Right renal cortex interstitium (tissue), 3 donors: ENCODE measurements at places on chromosomes 4 and X.

DNA sequence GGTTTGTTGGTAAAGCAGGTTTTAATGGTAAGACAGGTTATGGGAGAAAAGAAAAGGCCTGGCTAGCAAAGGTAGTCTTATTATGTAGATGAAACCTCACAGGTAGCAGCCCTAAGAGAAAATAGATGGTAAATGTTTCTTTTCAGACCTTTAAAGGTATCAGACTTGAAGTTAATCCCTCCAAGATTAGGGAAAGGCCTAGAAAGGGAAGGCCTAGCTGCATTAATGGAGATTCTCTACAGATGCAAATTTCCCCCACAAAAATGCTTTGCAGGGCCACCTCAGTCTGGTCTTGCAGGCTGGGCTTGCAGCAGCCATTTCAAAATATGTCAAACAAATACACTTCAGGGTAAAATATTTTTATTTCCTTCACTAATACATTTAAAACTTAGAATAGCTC is 1410.6 kb downstream of the RPA4 start:
- no peak for DNase-seq

- DNase-seq, result no peak
Measured at GRCh38 chr4:8078610-8079015, 80.0 kb downstream of the ABLIM2 start.

GRCh38 chr4:46124773-46125413 is 1.0 kb upstream of the GABRG1 start:
- DNase-seq, result peak; percentile 12

DNA sequence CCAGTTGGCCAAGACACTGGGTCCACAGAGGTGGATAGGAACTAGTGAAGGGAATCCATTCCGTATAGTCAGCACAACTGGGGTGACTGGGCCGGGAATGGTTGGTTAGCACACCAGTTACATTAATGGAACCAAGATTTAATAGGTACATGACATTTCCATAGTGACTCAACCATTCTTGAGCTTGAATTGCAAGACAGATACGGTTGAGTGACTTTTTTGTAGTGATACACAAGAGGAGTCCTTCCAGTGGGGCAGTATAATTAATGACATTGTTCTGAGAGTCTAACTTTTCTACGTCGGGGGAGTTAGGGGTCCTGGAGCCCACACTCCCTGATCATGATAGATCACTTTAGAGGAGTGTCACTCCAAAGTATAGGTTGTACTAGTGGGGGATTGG is 211.6 kb upstream of the CXCL13 start:
- DNase-seq, result no peak

DNA sequence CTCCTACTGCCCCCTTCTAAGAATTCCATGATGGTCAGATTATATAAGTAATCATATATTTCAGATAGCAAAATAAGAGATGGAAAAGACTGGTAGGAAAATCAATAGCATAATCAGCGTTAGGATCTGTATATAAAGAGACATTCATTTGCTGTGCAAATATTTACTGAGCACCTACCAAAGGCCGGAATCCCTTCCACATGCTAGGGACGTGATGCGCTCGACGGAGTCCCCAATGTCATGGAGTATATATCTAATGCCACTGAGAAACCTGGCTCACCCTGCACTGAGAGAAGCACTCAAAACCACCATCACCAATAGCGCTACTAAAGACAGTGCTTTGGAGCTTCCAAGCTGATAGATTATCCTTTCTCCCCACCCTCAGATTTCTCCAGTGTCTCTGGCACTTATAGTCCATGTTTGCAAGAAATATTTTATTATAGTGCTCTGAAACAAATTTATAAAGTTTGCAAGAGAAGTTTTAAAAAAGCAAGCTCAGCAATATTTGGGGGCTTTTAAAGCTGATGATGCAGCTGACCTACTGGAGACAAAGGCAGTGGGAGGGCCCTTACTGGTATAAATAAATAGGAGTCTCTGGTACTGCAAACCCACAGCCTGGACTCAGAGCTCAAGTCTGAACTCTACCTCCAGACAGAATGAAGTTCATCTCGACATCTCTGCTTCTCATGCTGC is at the start of gene CXCL13:
Gene CXCL13, plus strand, starts transcription at position 611 of the 693 bp plus-strand sequence. Its CDS starts 46 bp downstream, at position 657.
- DNase-seq, result no peak

DNA sequence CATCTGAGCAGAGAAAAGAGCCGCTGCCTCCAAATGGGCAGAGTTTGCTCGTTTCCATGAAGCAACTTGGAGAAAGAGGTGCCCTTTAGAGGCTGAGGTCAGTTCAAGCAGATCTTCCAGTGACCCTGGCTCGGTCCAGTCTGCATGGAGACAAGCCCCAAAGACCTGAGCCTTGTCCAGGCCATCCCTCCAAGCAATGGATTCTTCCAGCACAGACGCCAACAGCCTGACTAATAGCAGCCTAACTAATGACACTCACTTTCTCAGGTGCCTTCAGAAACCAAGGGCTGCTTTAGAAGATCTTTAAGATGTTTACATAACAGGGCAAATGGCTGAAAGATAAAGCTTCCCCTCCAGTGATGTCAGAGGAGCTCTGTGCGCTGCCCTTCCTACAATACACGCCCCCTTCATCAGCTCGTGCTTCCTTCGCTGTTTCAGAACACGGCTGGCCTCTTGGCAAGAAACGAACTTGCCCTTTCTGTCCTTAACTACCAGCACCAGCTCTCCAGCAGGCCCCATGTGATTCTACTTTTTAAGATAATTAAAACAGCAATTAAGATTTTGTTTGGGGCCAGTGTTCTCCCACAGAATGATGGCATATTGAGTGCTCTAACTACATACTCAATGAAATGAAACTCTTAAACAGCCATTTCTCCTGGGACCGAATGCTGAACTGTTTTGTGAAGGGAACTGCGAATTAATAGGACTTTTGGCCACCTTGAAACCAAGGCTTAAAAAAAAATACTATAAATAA is 119.0 kb downstream of the GPR143 start:
- no peak for DNase-seq

DNA sequence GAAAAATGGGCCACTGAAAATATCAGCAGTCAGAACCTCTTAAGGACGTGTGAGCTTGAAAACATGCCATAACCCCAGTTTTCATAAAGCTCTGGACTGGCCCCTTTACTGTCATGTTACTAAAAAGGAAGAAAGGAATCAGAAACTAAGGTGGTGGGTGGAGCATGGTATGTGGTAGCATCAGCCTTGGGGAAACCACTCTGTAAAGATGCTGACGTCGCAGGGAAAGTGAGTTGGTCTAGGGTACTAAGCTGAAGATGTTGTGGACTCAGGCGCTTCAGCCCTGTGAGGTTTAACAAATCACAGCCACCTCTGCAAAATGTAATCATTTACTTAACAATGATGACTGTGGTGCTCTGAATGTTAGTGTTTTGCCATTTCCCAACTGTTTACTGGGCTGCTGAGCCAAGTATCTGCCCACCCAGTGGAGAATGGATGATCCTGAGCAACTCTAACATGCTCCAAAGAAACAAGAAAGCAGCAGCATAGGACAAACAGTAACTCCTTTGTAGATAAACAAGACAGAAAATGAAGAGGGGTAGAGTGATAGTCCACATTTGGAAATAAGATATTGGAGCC is 33.4 kb downstream of the C4orf54 start:
- DNase-seq, result no peak

DNA sequence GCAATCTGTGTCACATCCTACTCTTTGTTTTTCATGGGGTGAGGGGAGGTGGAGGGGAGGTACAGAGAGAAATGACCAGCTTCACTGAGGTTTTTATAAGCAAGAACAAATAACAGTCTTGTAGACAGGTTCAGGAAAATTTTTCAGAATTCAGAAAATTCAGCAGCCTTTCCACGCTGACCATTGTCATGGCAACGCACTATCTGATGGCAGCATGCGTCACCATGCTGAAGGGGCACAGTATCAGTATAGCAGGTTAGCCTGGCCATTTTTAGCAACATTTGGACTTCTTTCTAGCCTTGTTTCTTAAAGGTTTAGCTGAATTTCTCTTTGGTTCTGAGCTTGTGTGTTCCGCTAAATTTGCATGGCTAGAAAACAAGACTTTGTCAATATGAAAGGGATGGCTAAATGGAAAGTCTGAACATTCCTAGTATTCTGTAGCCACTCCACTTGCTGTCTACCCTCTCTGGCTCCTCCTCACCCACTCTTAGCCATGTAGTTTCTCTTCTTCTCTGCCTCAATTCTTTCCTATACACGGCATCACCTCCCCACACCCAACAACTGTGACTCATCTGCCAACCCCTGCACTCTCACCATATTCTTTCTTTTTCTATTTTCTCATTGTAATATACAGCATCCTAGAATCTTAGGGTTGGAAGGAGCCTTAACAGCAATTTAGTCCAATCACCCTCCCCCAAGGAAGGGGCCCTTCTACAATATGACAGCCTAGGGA is 42.7 kb upstream of the CITED1 start:
- no peak for DNase-seq

DNA sequence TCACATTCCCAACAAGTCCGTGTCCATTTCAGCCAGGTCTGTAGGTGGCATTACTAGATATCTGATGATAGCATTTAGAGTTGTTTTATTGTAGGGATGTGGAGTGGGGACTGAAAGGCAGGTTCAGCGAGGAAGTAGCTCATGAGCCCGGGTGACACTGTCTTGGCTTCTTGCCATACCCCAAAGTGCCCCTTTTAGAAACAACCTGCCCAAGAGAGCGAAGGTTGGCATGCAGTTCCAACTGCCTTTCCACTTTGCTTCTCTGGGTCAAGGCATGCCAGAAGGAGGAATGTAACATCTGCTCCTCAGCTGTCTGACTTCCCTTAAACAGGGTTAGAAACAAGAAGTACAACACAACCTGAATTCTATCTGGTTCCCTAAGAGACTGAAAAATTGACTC is 9.0 kb downstream of the GRIA3 start:
- DNase-seq, result no peak

- no peak for DNase-seq
Measured at GRCh38 chrX:69493766-69494165, 10.4 kb upstream of the NALF2 start.

DNA sequence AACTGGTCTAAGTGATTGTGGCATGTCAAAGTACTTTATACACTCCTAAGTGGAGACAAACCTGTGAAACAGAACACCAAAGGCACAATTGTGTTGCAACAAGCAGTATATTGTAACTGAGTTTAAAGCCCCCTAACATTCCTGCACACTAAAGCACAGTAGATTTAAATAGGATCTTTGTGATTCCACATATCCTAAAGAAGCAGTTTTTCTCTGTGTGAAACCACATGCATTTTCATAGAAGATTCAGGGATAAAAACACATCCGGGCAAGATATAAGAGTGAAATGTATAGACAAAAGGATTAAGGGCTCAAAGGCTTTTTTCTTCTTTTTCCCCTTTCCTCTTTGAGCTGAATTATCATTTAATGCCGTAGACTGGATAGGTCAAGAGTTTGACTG is 82.2 kb downstream of the ANK2 start:
- no peak for DNase-seq

DNA sequence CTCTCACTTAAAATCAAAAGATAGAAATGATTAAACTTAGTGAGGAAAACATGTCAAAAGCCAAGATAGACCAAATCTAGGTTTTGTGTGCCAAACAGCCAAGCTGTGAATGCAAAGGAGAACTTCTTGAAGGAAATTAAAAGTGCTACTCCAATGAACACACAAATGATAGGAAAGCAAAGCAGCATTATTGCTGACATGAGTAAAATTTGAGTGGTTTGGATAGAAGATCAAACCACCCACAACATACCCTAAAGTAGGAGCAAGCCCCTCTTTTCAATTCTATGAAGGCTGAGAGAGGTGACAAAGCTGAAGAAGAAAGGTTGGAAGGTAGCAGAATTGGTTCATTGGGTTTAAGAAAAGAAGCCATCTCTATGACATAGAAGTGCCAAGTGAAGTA is 56.8 kb downstream of the SLC39A8 start:
- no peak for DNase-seq

GRCh38 chr4:118113220-118113619 is 78.9 kb downstream of the NDST3 start:
- no peak for DNase-seq

- DNase-seq, result no peak
Measured at GRCh38 chr4:25663781-25664180, 8.1 kb downstream of the SLC34A2 start.

DNA sequence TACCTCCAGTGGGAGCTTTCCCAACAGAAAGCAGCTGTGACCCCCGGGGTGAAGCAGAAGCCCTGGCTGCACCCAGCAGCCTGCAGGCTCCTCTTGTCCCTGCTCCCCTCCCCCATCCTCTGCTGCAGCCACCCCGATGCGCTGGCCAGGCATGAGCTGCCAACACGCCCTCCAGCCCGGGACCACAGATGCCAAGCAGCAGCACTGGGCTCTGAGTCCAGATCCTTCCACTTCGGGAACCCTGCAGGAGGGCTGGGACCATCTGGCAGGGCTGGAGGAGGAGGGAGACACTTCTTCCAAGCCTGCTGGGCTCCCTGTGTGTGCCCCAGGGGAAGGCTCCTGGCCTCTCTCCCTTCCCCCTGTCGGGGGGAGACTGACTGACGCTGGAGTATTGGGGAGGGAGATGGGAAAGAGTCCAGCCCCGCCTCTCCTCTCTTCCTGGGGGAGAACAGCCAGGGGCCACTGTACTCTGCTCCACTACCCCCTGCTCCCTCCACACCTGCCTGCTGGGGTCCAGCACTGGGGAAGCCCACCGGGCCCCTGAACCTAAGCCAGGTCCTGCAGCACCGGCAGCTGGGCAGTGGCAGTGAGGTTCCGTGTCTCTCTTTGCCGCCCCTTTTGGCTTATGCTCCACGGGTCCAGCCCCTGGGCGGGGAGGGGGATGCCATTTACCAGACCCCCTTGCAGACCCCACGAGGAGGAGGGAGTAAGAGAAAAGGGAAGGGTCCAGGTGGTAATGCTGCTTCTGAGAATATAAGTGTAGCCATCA is 55.7 kb downstream of the PPP2R2C start:
- no peak for DNase-seq

DNA sequence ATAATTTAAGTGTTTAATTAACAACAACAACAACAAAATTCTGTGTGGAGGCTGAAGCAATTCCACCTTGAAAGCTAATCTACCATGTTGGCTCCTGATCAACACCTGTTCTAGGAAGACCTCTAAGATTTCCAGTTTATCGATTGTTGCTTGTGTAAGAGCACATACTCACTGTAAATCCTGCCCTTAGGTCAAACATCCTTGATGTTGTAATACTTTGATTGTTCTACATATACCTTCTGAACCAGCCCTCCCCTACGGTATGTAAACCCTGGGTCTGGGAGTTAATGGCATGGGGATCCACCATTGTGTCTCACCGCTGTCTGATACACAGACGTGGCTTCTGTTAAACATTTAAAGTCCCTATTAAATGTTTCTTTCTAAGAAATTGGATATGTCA is 73.2 kb downstream of the RASL11B start:
- DNase-seq, result no peak

- peak; percentile 32 for DNase-seq
Measured at GRCh38 chr4:168585168-168586091, 88.6 kb downstream of the PALLD start.

- no peak for DNase-seq
Measured at GRCh38 chr4:59855630-59856352, 1344.3 kb upstream of the ADGRL3 start.

GRCh38 chr4:142404191-142404611 is 441.9 kb downstream of the INPP4B start:
- no peak for DNase-seq

GRCh38 chr4:176066757-176067156 is 1.1 kb downstream of the WDR17 start:
- DNase-seq, result no peak
